Uterus (tissue), 4 donors: ENCODE measurements at places on chromosomes 2 and 18.

GRCh38 chr2:214560176-214560575 is 149.3 kb downstream of the VWC2L start:
- H3K4me1 ChIP-seq: no peaks in the 10 kb centered on the region
- H3K27me3 ChIP-seq: no peaks in the 10 kb centered on the region
- no peak overlapping the region for H3K27ac ChIP-seq
- H3K4me3 ChIP-seq: no peak overlapping the region
- no peak for DNase-seq

DNA sequence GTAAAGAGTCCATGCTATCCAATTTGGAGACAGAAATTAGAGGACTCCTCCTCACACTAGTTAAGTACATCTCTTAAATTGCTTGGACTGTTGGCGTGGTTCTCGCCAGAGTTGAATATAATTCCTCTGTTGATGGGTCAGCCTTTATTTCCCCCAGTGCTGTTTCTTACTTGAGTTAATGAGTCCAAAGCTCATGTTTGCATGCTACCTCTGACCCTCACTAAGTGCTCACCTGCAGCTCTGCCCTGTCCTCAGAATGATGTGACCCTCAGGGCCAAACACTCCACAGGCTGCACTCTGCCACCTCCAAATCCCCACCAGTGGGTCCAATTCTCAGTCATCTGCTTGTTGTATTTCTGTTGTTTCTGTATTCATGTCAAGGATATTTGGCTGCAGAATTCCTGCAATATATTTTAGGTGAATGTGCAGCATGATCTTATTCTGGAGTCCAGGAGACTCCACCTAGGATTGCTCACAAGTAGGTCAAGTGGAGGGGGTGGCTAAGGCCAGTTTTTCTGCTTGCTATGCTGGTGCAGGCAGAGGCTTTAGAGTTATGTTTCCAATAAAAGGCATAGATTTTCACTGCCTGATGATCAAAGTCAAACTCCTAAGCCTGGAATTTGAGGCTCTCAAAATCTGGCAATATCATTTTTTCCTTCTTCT is 37.8 kb downstream of the RDH14 start:
- H3K4me3 ChIP-seq: no peak overlapping the region
- peaks cover 4% of the 10 kb centered on the region for H3K4me1 ChIP-seq
- DNase-seq: no peak
- no peaks in the 10 kb centered on the region for H3K36me3 ChIP-seq

GRCh38 chr18:50578030-50578429 is 18.1 kb downstream of the MAPK4 start:
- DNase-seq: no peak
- no peaks in the 10 kb centered on the region for H3K27me3 ChIP-seq
- H3K27ac ChIP-seq: no peak overlapping the region
- H3K4me3 ChIP-seq: no peak overlapping the region
- H3K36me3 ChIP-seq: no peaks in the 10 kb centered on the region

DNA sequence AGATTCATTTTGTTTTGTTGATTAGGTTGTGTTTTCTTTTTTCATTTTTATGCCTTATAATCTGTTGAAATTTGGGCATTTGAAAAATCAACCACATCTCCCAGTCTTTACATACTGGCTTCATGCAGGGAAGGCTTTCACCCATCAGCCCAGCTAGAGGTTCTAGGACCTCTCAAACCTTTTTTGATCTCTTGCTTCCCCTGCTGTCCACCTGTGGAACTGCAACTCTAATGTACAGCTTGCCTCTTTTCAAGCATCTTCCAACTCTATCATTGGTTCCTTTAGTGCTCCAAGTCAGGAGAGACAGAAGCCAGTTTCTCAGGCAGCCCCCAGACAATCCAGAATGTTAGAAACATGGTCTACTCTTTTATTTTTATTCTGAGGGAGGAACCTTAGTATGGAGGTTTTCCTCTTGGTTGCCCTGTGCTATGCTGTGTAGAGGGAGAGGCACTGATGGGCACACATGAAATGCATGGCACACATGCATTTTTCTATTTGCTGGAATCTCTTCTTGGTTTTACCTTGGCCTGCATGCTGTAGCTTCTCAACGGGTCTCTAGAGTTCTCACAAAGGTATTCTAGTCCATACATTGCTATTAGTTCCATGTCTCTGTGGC is 107.2 kb upstream of the L3MBTL4 start:
- H3K36me3 ChIP-seq: no peaks in the 10 kb centered on the region
- no peak overlapping the region for H3K27ac ChIP-seq
- no peaks in the 10 kb centered on the region for H3K27me3 ChIP-seq
- no peak for DNase-seq
- H3K4me3 ChIP-seq: no peak overlapping the region

- H3K4me1 ChIP-seq: no peaks in the 10 kb centered on the region
- H3K27ac ChIP-seq: peak overlapping the region; percentile 12
- H3K4me3 ChIP-seq: no peak overlapping the region
Observed at GRCh38 chr2:230408244-230408842, 7.7 kb upstream of the SP100 start.
